Activated CD4-positive, CD25-positive, alpha-beta regulatory T cell (primary cell): ENCODE measurements at places on chromosomes 7 and 10.

GRCh38 chr10:29502351-29502750 lies 132.4 kb downstream of the SVIL start:
- no peak for DNase-seq

DNA sequence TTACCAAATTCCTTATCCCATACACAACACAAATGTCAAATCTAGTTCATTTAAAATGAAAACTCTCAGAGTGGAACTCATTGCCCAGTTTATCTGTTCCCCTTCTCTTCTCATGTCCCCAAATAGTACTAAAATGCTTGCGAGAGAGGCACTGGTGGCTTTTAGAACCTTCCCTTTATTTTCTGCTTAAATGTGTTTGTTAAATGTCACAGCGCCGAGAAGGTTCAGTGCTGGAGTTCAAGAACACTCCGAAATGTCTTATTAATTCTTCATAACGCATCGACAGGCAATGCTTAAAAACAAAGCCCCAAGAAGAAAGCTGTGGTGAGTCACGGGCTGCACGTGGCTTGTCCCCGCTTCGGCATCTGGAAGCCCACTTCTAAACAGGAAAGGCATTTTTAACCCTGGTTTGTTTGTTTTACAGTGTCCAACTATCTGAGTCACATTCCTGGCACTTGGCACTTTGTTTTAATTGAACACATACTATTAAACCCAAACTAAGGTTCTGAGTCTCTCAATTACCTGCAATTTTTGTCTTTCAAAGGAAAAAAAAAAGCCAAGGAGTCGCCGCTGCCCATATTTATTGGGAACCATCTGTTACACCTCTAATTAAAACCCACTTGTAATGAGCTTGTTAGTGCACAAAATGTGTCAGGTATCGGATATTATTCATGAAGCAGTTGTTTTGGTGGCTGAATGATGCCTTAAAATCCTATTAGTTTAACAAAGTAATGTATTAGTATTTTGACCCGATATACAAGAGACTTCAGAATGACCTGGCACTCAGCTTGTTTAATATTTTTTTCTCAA lies 49.9 kb upstream of the MGMT start:
- no peak for DNase-seq

- DNase-seq = no peak
Observed at GRCh38 chr7:44912775-44913347, 27.5 kb upstream of the PURB start.

DNA sequence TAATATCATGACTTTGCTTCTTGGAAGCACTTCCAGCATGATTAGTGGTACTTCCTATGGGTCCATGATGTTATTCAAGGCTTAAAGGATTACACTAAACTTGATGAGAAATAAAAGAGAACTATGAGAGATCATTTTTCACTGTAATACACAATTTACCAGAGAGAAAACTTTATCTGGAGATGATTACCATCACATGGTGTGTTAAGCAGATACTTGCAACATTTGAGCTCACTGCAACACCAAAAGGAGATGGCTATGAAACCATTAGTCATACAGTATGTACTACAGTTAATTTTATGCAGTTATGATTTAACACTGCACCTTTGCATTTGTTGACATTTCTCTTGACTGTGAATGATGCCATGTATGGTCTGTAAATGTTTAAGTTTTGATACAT lies 311.3 kb upstream of the AOAH start:
- DNase-seq = no peak

DNA sequence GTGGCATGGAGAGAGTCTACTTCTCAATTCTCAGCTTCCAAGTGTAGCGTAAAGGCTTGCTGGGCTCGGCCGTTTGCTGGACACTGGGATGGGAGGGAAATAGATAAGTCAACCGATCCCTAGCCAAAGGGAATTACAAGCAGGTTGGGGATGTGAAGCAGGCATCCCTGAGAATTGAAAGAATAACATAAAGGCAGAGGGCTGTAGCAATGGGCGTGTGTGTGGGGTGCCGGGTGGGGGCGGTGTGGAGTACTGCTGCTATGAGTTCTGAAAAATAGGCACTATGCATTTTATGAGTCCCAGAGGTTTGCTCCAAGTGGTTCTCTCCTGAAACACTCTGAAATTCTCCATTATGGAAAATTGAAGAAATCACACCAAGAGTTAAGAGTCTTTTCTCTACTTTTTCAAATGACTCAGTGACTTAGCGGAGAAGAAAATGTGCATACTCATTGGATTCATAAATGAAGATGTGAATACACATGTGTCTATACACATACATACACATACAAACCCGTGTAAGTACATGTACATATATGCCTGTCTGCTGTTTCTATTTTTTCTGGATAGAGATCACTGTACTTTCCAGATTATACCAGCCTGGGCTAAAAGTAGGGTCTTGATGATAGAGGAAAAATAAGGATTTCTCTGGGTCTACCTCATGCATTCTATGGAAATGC lies 65.4 kb downstream of the ADRA2A start:
- no peak for DNase-seq

DNA sequence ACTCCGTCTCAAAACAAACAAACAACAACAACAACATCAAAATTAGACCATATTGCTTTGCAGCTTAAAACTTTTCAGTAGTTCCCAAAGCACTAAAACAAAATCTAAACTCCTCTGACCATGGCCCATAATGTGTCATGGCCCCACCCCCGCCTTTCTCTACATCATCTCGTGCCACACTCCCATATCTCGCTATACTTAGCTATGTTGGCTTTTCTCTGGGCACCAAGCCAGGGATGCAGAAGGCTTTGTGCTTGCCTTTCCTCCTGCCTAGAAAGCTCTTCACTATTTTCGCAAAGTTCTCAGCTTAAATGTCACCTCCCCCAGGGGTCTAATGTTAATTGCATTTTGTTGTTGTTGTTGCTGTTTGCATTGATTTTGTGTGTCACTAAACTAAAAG lies 15.1 kb upstream of the SLC16A12 start:
- no peak for DNase-seq

DNA sequence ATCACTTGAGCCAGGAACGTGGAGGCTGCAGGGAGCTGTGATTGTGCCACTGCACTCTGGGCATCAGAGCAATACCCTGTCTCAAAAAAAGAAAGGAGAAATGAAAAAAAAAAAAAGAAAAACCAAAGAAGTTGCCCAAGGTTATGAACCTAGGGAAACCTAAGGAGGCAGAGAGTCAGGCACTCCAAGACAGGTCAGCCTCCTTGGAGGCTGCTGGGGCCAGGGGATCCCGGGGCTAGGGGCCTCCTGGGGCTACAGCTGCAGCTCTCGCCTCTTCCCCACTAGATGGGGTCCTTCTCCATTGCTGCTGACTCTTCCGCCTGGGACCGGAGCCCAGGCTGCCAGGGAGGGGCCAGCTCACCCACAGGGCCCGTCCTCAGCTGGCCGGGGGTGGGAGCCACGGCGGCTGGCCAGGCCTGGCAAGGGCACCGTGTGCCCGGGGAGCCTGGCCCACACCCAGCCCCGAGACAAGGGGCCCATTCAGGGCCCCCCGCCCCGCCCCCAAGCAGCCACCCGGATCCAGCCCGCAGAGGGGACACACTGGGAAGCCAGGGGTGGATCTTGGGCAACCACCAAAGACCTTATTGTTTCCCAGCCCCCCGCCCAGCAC lies 1.7 kb upstream of the SPACDR start:
- no peak for DNase-seq

DNA sequence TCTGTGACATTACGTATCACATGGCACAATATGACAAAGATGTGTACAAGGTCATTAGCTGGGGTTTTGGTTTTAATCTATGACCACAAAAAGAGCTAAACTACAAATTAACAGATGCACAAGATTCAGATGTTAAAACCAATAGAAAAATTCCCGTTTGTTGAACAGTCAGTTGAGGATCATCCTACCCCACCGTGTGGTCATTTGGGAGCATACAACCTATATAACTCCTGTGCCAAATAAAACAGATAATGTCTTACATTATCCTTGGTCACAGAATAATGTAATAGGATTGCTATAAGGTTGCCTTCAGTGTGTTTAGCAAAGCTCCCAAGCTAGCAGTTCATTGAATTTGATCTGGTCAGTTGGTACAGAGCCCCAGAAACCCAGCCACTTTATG lies 28.2 kb downstream of the ASNS start:
- DNase-seq = no peak

DNA sequence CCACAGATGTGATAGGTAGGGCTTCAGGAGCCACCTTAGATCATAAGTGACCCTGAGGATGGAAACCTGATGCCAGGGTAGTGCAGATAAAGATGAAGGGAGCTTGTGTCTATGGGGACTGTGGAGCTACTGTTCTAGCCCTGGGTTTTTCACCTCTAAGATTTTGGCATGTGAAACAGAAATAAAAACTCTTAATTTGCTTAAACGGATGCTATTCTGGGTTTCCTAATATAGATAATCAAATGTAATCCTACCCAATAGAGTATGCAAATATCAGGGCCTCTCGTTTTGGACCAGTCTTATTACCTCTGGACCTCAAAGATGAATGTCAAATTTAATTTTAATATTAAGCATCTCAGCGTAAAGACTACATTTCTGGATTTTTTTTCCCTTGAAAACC lies 49.3 kb downstream of the ABCB4 start:
- DNase-seq = no peak
